ENCODE measurements at places on chromosomes 1 and 21.

DNA sequence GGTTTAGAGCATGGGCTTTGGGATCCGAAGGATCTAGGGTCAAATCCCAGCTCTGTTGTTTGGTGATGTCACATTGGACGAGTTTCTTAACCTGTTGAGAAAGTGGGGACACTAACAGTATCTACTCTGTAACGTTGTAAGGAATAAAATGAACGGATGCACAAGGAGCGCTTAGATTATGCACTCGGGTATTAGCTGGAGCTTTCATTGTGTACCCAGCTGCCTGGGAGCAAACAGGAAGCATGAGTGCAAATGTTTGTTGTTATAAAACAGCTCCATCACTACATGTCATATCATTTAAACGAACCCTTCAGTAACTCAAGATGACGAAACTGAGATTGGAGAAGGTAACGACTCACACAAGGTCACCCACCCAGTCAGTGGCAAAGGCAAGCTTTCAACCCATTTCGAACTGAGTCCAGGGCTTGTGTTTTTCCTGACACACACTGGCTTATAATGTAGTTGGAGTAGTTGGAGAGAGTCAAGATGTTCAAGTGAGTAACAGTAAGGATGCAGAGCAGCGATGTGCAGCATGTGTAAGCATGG, 16.2 kb upstream of the SLC6A17 start:
- DNase-seq, result no peak

- no peak for DNase-seq
These were observed 59.0 kb downstream of the SLC35A3 start for GRCh38 chr1:100028765-100029164.

- no peak for DNase-seq
These were observed 13.8 kb downstream of the SSBP3 start for GRCh38 chr1:54392401-54392800.

- DNase-seq, result no peak
These were observed 228.0 kb upstream of the SGIP1 start for GRCh38 chr1:66305927-66306326.

Data from foreskin melanocyte (primary cell).